Stimulated activated CD4-positive, alpha-beta T cell treated with anti-CD3 and anti-CD28 coated beads, Interleukin-15, amount 100 ng/mL, for 1 hour (primary cell): ENCODE measurements at places on chromosomes 6 and 20.

DNA sequence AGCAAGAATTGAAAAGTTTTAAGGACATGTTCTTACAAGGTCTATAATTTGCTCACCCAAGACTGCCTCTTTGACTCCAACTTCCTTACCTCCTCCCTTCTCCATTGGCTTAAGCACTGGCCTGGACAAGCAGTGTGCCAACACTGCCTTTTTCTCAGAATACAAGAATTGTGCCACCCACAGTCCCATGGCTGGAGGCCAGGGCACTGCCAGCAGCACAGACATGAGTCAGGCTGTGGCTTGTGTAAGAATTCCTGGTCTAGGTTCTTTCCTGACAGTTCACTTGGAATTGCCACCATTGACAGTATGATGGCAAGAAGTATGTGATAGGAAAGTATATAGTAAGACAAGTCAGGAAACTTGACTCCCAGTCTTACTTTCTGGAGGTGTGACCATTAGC, 202.7 kb upstream of the MARCKS start:
- DNase-seq = no peak

DNA sequence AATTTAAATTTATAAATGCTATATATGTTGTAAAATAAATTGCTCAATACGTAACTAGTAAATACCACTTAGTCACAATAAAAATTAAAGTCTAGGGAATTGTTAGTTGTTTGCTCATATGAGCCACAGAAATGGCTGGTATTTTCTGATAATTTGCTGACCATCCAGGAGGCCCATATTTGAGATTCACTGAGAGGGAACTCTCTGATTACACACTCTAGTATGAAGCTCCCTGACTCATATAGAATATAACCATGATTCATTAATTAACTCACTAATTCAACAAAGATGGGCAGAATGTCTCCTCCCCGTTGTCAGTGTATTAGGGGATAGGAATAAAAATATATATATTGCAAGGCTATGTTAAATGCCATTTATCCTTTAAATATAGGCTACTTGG, 46.6 kb upstream of the TMEM30A start:
- DNase-seq = no peak

DNA sequence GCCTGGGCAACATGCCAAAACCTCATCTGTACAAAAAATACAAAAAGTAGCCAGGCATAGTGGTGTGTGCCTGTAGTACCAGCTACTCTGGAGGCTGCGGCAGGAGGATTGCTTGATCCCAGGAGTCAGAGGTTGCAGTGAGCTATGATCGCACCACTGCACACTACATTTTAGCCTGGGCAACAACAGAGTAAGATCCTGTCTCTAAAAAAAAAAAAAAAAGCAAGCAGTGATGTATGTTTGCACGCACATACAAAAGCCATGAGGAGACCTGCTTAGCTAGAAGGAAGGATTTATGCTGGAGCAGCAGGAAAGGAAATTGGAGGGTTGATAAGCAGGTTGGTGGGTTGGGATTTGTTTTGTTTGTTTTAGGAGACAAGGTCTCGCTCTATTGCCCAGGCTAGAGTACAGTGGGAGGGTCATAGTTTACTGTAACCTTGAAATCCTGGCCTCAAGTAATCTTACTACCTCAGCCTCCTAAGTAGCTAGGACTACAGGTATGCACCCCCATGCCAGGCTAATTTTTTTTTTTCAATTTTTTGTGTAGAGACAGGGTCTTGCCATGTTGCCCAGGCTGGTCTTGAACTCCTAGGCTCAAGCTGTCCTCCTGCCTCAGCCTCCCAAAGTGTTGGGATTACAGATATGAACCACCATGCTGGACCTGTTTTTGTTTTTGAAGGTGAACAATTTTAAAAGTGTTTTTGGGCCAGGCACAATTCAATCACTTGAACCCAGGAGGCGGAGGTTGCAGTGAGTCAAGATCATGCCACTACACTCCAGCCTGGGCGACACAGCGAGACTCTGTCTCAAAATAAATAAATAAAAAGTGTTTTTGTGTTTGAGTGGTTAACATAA, 4.0 kb downstream of the ZSWIM3 start:
- no peak for DNase-seq

DNA sequence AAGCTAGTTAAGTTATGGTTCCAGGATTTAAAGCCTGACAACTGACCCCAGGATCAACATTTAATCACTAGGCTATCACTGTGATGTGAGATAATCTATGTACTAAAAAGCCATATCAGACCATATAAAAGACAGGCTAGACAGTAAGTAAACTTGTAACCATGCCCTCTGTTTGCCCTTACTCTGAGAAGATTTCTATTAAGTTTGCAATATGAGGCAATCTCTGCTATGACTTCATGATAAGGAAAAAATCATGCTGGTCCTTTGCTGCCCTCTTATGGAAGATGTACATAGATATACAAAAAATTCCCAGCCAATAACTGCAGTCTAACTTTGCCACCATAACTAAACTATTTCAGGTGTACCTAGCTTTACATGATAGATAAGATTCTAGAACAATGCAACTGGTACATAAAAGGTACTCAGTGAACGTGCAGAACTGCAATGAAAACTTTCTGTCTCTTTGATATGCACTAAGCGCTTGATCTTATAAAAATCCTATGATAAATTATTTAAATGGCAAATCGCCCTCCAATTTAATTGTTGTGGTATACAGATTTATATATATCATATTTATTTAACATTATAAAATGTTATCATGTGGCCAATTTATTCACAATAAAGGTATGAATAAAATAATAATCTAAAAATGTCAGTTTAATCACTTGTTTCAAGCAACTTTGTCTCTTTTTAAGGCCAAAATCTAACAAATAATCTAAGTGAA, 70.5 kb downstream of the FAM217A start:
- no peak for DNase-seq

DNA sequence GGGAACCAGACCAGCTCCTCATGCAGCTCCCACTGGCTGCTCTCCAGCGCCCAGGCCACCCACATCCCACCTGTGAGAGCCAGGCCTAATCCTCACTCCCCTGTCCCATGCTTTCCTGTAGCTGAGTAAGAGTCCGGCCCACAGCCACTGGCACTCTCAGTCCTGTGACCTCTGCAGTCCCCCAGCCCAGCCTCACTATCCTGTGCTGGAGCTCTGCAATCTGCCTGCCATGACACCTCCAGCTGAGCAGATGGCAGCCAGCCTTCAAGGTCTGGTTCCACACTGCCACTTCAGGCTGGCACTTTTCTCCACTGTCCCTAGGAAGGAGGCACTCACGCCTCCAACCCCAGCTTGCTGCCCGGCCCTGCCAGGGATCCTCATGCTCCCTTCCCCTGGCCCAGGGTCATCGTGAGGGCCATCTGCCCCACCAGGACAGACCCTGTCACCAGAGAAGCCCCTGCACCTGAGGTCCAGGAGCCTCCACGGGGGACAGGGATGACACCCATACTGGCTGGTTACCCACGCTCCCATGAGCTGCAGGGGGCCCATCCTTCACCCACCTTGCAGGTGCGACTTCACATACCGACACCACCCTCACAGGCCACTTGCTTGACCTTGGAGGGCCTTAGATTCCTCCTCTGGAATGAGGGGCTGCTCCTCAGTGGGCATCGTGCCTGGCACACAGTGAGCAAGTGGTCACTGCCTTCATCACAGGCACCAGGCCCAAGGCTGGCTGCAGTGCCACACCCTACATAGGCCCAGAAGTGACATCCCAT, 100.1 kb downstream of the ASXL1 start:
- DNase-seq = no peak

- DNase-seq = no peak
Measured at GRCh38 chr6:33906439-33906838, 102.6 kb upstream of the MLN start.

GRCh38 chr20:52837378-52837777, 134.8 kb upstream of the TSHZ2 start:
- DNase-seq = no peak

- DNase-seq = no peak
Measured at GRCh38 chr6:40894962-40895799, 143.8 kb downstream of the UNC5CL start.

GRCh38 chr6:8027965-8028651, 36.1 kb downstream of the BLOC1S5 start:
- DNase-seq = no peak

GRCh38 chr6:164247106-164247505, 832.6 kb downstream of the QKI start:
- DNase-seq = no peak

DNA sequence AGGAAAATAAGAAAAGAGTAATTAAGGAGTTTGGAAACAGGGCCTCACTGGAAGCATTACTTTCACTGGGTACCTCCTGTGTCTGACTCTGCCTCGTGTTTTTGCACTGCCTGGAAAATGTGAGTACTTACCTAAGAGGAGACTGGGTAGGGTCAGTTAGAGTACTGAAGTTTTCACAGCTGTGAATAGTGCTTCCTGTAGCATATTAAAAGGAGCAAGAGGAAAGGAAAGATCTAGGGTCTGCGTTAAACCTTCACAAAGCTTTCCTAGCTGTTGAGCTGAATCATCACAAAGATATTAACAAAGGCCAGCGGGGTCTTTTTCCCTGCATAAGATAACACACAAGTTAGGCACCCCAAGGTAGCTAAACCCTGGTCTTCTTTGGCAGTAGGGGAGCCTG, 82.3 kb downstream of the MLIP start:
- no peak for DNase-seq

DNA sequence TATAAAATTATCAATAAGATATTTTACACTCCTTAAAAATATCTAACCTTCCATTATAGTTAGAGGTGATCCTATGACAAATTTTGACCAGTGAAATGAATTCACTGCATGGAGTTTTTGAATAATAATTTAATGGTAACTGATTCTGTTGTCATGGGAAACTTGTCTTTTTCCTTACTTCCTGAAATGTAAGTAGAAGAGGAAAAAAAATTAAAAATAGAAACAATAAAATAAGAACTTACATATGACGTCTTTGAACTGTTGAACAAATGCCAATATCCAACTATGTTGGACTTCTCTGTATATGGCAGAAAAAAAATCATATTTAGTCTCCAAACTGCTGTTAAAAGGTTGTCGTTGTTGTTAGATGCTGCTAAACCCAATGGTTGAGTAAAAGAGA, 26.3 kb downstream of the PPP1R14C start:
- DNase-seq = no peak

DNA sequence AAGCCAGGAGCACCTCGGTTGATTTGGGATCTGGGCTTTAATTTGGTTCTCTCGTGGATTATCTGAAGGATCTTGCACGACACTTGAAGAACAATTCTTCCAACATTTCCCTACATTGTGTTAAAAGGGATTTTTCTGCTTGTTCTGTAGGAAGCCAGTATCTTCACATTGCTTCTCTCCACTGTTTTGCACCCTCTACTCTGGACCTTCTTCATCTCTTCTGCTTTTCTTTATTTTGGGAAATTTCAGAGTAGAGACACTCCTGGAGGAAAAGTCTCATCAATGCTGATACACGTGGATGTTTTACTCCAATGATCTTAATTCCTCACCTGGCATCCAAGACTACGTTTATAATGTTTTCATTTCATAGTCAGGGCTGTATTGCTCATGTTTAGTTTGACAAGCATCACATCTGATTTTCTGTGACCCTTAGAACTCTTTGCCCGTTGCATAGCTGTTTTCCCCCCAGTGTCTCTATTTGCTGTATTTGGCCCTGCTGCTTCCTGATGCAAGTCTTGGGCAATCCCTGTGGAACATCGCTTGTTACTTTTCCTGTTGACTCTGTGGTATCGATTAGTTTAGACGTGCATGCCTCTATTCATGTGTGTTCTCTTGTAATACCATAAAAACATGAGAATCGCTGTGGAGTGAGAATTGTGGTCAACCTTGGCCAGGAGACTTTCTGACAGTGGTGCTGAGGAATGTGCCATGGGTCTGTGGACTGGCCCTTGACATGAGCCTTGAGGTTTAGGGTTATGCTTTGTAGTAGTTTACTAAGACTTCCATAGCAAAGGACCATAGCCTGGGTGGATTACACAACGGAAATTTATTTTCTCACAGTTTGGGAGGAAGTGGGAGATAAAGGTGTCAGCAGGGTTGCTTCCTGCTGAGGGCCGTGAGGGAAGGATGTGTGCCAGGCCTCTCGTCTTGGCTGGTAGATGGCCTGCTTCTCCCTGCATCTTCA, 12.5 kb downstream of the PLCB1 start:
- no peak for DNase-seq

GRCh38 chr20:19816386-19816785, 58.3 kb downstream of the RIN2 start:
- no peak for DNase-seq

GRCh38 chr20:57378107-57378506, 13.1 kb upstream of the RBM38 start:
- DNase-seq = no peak

DNA sequence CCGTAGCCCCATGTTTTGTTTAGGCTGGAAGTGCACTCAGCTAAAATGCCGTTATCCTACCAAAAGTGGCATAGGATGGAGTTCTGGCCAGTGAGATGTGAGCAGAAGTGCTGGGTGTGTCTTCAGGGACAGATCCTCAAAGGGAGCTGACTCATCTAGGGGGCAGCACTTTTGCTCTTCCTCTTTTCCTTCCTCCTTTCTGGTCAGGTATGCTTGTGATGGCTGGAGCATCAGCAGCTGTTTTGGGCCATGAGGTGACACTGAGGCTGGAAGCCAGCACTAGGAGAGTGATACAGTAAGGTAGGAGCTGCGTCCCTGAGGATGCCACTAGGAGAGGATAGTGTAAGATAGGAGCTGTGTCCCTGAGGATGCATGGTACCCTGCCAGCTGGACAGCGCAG, 4.6 kb upstream of the OSBPL2 start:
- DNase-seq = no peak

GRCh38 chr6:11007715-11008608, 36.1 kb downstream of the ELOVL2 start:
- no peak for DNase-seq

GRCh38 chr20:36238760-36239159, 2.5 kb downstream of the AAR2 start:
- DNase-seq = no peak

DNA sequence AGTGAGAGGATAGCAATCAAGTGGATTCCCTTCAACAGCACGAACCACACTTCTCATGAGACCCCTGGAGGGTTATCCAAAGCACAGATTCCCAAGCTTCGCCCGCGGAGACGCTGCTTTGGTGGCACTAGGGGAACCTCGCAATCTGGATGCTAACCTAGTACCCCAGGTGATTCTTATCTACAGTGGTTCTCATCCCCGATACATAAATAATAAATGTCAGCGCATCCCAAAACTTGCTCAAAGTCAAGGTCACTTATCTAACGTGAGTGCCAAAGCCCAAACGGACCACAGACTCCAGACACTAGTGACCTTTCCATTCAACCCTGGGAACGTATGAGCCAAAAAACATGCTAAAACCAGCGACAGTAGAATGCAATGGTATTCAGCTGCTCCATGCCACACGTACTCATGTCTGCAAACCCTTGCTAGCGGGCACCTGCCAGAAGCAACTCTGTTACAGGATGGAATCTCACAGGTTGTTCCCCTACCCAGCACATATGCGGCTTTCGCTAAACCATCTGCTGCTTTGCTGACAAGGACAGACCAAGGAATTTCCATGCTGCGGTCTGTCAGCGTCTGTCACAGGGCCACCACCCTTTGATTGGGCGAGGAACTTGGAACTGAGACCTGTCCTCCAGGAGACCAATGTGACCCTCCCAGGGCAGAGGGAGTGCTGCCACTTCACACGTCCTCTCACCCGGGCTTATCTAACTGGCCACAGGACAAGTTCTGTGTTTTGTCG, 16.8 kb downstream of the MYLK4 start:
- no peak for DNase-seq

- no peak for DNase-seq
Measured at GRCh38 chr20:50318710-50319109, 128.1 kb downstream of the CEBPB start.

GRCh38 chr6:134446218-134446848, 128.4 kb upstream of the SGK1 start:
- no peak for DNase-seq
